Right atrium auricular region (tissue), 2 donors: ENCODE measurements at places on chromosomes 2 and 18. TPM values are rescaled to one million over a fixed set of nuclear protein-coding genes. Genes with fewer than 3 reads are reported as not detected.

DNA sequence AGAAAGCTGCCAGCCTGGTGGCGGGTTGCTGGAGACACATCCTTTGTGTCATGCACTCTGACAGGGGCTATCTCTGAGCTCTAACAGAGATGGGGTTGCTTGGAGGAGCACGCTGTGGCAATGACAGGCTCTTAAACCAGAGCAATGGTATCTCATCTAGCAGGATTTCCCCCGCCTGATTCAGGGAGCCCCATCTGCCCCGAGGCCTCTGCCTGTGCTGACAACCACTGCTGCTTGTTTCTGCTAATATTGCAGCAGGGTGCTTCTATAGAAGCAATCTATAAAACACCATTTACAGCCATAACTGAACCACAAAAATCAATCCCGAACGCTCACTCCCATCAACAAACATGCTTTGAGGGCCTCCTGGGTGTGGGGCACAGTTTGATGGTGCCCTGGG is 12.8 kb upstream of the DNPEP start:
- DNase-seq: no peak

The AMMECR1L gene
- total RNA-seq: 10.0 TPM

GRCh38 chr2:181111059-181111458 is 130.7 kb downstream of the UBE2E3 start:
- no peak for DNase-seq

DNA sequence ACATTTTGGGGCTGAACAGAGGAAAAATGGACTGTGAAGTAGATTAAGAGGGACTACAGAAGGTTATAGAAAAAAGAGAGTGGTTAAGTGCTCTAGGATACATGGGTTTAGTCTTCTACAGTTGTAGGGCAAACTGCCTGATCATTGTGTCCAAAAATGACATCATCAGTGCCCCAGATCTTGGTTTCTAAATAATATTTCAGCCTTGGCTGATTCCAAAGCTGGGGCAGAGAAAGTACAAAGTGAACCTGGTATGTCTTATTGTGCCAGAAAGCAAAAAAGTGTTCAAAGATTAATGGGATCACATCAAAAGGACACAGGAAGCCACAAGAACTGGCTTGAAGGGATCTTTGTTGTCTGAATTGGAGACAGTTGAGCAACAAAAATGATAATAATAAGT is 97.1 kb upstream of the ZNF521 start:
- no peak for DNase-seq

The REG3G gene
- total RNA-seq: not detected

The RAB6C gene
- not detected for total RNA-seq

GRCh38 chr18:63253428-63254372 is 65.9 kb downstream of the BCL2 start:
- DNase-seq: no peak

The ST6GAL2 gene
- total RNA-seq: 0.59 TPM

GRCh38 chr18:76493213-76494161 is 1.6 kb downstream of the ZNF516 start:
- peak; percentile 67 for DNase-seq

- no peak for DNase-seq
Observed at GRCh38 chr2:43515807-43516497, 79.9 kb downstream of the THADA start.

DNA sequence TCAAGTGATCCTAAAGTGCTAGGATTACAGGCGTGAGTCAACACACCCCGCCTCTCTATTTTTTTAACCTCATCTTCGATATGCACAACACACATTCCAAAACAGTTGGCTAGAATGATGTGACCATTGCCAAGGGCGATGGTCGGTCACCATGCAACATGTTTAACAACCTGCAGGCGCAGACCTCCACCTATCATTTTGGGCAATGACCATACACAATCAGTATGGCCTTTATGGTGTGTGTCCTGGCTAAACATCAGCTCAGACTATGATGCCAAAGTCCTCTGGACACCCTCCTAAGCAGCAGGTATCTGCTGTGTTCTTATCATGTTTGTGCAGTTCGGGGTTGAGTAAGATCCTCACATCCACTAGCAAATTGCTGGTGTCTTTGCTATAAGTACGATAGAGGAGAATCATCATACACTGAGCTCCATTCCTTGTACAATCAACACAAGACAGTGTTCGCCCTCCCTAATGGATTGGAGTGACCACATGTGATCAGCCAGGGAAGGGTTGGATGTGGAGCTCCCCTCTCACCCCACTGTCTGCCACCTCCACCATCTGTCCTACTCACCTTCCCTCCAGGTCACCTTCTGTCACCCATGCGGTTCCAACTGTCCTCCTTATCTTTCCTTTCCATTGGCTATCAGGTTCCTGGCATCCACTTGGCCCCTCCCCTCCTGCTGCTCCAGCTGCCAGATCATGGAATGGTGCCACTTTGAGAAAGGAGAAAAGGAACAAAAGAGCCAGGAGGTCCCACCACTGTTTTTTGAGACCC is 7.9 kb upstream of the RNF152 start:
- no peak for DNase-seq

DNA sequence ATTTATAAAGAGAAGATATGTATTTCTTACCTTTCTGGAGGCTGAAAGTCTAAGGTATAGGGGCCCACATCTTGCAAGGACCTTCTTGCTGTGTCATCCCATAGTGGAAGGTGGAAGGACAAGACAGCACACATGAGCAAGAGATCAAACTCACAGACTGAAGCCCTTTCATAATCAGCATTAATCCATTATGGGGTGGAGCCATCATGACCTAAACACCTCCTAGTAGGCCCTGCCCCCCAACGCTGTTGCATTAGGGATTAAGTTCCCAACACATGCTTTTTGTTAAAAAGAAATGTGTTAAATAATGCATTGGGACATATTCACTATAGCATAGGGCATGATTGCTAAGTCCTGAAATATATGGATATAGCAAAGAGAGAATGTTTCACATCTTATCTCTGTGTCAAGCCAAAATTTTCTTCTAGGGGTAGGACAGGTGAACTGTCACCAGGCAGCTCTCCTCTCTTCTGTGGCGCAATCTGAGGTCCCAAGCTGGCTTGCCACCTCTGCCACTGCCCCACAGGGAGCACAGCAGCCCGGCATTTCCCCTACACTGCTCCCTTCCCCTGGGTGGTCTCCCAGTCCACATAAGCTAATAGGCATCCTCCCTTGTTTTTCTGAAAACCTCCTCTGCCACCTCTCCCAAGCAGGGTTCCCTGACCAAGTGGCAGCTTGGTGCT is 8.3 kb upstream of the CTIF start:
- DNase-seq: no peak

DNA sequence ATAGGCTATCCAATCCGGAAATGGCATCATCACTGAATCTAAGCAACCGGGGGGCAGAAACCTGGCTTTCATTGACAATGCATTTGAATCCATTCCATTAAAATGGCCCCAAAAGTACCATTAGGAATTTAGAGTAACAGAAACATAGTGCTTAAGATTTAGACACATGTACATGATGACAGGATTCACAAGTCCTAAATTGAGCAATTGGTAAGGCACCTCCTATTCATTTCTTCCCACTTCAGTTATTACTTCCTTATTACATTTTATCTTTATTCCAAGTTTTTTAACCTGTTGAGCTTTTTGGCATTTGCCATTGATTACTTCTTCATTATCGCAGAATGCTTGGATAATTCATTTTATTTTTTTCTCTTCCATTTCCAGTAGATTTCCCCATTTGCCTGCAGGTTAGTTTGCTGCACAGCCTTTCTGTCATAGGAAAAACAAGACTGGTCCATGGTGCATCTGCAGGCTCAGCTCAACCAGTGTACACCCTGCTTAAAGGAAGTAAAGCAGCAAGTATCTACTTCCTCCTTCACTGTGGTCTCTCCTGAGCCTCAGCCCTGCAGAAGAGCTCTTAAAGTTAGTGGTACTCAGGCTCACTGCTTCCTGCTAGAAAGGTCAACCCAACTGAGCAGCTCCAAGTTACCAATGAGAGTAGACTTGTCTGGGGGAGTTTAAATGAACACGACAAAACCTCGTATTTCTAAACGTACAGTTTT is 89.2 kb downstream of the DOCK10 start:
- no peak for DNase-seq

DNA sequence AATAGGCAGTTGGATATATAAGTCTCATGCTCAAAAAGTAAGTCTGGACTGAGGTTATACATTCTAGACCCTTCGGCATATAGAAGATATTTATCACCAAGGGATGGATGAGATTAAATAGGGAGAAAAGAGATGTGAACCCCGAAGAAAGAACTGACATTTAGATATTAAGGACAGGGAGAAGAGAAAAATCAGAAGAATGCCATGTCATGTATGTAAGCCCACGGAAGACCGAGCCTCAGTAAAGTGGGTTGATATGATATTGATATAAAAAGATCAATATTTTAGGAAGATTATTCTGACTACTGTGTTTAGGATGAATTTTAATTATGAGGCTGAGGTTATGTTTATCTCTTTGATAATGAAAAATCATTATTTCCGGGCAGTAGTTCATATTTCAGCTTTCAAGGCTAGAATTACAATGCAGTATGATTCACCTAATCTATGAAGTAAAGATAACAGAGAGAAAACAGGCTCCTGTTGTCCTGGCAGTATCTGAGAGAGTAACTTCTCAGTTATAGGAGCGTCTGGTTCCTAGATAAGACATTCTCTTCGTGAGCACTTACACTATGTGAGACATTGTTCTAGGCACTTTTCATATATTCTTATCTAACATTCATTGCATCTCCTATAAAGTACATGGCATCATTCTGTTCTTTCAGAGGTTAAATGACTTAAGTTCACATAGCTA is 83.0 kb downstream of the UBR3 start:
- no peak for DNase-seq

The UXS1 gene
- total RNA-seq: 33.5 TPM

The IL18RAP gene
- total RNA-seq: 1.4 TPM

GRCh38 chr2:237511433-237511832 is 24.4 kb downstream of the MLPH start:
- no peak for DNase-seq

The INPP4A gene
- 12.7 TPM for total RNA-seq

DNA sequence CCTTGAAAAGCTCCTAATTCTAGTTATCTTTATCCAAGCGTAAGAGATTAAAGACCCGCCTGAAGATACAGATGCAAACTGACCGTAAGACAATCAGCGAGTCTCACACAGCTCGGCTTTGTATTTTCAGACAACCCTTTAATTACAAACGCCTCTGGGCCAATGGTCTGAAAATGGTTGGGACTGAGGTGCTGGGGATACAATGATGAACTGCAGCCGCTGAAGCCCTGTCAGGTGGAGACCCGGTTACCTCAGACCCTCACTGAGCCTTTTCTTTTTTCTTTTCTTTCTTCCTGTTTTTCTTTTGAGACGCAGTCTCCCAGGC is 715 bp upstream of the CFAP36 start:
- DNase-seq: no peak

The RGPD4 gene
- 0.26 TPM for total RNA-seq

The CAPN14 gene
- total RNA-seq: 0.22 TPM

- DNase-seq: no peak
Observed at GRCh38 chr2:24771764-24772586, 21.2 kb downstream of the PTRHD1 start.

DNA sequence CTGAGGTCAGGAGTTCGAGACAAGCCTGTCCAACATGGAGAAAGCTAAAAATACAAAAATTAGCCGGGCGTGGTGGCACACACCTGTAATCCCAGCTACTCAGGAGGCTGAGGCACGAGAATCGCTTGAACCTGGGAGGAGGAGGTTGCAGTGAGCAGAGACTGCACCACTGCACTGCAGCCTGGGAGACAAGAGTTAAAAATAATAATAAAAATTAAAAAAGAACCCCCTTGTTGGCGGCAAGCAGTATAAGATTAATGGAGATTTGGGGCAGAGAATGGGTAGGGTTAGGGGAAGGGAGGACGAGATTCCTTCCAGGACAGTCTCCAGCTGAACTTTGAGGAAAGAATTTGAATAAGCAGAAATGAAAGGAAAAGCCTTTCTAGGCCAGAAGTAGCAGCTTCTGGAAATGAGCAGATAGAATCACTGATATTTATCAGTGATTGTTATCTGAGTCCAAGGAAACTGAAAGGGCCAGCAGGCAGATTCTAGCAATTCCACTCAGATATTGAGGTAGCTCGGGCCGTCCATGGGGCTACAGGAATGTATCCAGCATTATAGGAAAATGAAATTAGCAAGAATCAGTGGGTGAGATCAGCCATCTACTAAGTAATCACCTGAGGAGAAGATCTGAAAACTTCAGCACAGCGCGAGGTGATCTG is 7.0 kb upstream of the MYCN start:
- no peak for DNase-seq

DNA sequence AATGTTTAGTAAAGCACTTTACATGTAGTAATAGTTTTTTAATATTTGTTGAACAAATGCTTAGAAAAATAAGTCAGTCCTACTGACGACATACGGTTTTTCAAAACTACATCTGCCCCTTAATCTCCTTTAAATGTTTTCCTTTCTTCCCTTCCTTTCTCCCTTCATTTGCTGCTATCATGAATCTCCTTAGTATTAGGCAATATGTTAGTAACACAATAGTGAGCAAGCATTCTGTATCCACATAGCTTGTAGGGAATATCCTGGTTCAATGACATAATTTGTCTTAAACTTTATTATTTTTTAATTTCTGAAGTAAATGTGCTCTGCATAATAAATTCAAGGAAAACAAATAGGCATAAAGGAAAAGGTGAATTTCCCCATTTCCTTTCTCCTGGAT is 79.1 kb downstream of the ACSL3 start:
- no peak for DNase-seq
